ENCODE measurements at places on chromosomes 2 and 18.

- no peak for DNase-seq
These were observed 19.4 kb downstream of the RRM2 start for GRCh38 chr2:10141736-10142639.

GRCh38 chr2:234218266-234219045 lies 168.0 kb downstream of the SPP2 start:
- no peak for DNase-seq

- no peak for DNase-seq
These were observed 7.9 kb downstream of the HS6ST1 start for GRCh38 chr2:128310761-128311160.

GRCh38 chr2:51997571-51997970 lies 965.6 kb upstream of the NRXN1 start:
- DNase-seq = no peak

GRCh38 chr2:240538031-240538780 lies 19.6 kb downstream of the ANKMY1 start:
- DNase-seq = no peak

DNA sequence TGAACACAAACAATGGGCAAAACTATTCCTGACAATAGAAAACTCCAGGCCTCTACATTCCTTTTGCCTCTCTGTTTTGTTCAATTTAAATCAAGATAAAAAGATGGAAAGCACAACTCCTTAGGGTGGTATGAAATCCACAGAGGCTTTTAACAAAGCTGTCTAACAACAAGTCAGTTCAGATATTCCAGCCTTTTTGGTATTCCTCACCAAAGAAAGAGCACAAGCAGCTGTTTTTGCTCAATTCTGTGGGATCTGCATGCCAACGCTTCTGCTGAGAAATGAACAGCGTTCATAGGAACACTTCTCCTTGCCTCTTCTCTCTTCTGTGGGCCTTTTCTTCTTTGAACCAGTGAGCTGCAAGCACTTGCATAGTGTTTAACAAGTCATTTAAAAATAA lies 411.6 kb upstream of the TCF4 start:
- DNase-seq = no peak

DNA sequence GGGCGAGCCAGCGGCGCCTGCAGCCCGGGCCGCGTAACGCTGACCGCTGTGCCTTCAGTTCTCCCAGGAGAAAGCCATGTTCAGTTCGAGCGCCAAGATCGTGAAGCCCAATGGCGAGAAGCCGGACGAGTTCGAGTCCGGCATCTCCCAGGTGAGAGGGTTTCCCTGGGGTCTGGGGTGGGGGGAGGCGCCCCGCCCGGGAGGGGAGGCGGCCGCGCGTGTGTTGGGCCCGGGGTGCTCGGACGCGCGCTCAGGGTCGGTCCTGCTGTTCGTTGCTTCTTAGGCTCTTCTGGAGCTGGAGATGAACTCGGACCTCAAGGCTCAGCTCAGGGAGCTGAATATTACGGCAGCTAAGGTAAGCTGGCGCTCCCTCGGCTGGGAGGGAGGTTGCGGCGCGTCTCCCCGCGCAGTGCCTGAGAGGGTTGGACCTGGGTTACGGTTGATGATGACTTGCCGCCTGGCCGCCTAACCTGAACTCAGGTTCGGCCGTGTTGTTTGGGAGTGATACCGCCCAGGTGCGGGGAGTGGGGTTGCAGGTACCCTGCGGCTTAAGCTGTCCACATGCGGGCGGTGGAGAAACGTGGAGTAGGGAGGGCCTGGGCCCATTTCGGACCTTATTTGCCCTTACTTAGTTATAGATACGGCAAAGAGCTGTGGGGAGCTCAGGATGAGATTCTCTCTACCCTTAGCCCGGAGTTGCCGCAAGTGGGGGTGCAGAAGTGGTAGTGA lies 638 bp downstream of the RPS7 start:
- DNase-seq = peak; percentile 17

- DNase-seq = no peak
These were observed 131.7 kb upstream of the CREB1 start for GRCh38 chr2:207397917-207398655.

- no peak for DNase-seq
These were observed 29.3 kb downstream of the CDH20 start for GRCh38 chr18:61362511-61362910.

GRCh38 chr2:47735912-47736311 lies 47.0 kb upstream of the MSH6 start:
- DNase-seq = no peak

- no peak for DNase-seq
These were observed 42.9 kb downstream of the ZNF385B start for GRCh38 chr2:179818546-179818945.
